ENCODE measurements at places on chromosomes 3 and 15. TPM values are rescaled to one million over a fixed set of nuclear protein-coding genes. Genes with fewer than 3 reads are reported as not detected.

TBL1XR1 gene
- 90.5 TPM for total RNA-seq

A4GNT gene
- total RNA-seq, result not detected

BFSP2 gene
- total RNA-seq, result not detected

SAMD7 gene
- total RNA-seq, result not detected

NPAP1 gene
- total RNA-seq, result not detected

SERINC4 gene
- total RNA-seq, result 0.12 TPM

SLC15A2 gene
- 1.4 TPM for total RNA-seq

CASR gene
- not detected for total RNA-seq

IL12A gene
- total RNA-seq, result 5.3 TPM

CMTM8 gene
- 4.9 TPM for total RNA-seq

MAGEF1 gene
- 13.1 TPM for total RNA-seq

SI gene
- not detected for total RNA-seq

TGM5 gene
- total RNA-seq, result not detected

FGF12 gene
- total RNA-seq, result 1.5 TPM

DNA sequence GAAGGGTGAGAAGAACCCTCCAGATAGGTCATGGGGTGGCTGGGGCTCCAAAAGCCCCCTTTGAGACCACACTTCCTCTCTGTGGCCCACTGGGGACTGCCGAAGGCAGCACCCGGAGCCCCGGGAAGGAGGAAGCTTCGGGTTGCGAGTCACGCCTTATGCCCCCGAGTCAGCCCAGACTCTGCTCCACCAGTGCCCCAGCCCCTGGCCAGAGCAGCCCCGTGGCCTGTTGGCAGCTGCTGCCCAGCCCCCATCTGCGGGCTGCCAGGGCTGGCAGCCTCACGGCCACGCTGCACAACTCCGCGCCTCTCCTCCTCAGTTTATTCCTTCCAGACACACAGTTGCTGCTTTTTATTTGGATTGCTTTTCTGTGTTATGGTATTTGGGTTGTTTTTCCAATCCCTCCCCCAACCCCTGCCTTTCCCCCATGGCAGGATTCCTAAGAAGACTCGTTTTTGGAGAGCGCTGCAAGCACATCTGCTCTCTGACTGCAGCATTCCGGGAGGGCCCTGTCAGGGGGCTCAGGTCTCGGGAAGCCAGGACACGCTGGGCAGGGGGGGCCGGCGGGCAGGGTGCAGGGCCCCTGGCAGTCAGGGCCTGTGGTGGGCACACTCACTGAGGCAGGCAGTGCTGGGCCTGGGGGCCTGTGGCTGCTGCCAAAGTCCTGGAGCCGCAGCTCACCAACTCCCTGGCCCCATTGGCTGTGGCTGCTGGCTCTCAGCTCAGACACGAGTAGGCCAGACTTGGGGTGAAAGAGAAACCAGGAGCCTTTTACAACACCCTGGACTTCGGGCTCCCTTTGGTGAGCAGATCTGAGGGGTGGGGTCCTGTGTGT, 20.2 kb downstream of the MAGEF1 start:
- DNase-seq, result no peak

GRCh38 chr3:45406772-45407171, 18.4 kb downstream of the LARS2 start:
- DNase-seq, result no peak

GRCh38 chr3:67610458-67610857, 44.0 kb downstream of the SUCLG2 start:
- no peak for DNase-seq

DNA sequence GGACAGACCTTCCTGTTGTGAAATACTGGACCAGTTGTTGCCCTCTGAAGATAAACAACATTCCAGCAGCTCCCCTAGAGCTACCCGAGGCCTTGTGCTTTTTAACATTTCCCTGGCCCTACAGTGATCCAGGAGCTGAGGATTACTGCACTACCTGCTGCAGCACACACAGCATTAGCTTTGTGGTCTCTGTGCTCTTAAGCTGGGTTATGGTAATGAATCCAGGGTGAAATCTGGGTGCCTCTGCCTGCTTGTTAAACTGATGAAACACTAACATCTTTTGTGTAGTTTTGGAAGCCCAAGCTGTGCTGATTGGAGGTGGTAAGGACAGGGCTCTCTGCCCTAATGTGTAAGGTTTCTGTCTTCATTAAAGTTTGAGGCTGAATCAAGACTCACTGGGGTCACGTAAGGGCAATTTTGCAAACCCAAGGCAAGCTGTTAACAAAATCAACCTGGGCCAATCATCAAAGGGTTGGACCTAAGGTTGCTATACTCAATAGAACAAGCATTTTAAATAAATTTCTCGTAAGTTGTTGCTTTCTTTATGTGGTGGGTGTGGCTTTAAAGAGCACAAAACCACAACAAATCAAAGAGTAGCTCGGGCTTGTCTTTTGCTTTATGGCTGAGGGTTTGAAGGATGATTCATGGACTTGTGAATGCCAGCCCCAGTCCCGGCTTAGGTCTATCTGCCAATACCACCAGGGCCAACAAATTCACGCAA, 183.9 kb downstream of the TPRG1 start:
- peak; percentile 17 for DNase-seq

DNA sequence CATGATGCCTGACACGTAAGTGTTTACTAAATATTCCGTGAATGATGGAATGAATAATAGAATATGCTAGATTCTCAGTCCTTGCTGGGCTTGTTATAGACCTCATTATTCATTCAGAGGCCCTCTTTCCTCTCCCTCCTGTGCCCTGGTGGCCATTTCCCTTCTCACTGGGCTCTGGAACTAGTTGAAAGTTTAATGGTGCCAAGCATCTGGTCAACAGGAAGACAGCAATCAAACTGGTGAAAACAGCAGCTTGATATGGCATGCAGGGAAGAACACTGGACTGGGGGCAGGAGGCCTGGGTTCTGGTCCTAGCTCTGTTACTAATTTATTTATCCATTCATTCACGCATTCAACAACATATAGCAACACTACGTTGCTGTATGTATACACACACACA, 3.7 kb upstream of the APOD start:
- no peak for DNase-seq

DNA sequence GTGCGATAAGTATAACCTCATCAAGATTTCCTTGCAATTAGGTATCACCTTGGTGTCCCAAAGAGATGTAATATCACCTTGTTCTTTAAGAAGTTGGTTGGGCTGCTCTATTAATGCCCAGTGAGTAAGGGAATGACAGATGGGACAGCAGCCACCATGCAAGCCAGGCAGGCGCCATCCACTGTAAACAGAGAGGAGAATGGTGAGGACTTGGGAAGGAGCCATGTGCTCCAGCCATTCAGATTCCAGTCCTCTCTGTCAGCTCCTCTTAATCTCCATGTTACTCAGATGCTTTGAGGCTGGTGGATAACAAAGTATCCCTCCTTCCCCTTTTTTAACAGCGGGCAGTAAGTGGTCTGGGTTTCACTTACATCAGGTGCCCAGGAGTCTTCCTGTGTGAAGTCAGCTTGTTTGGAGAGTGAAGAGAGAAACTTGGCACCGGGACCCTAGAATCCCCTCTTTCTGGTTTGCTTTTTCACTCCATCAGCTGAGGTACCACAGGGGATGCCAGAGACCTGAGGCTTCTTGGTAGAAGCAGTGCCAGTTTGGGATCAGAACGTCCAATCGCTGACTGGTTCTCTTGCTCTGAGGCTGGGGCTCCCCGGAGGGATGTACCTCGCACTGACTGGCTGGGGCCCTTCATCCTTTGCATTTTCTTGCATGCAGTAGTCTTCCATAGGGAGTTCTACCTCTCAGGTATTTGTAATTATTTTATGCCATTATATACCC, 29.5 kb downstream of the SLCO3A1 start:
- no peak for DNase-seq

GRCh38 chr3:123409443-123410148, 39.3 kb downstream of the ADCY5 start:
- no peak for DNase-seq

- DNase-seq, result no peak
Observed at GRCh38 chr15:58442122-58442521, 10.3 kb downstream of the LIPC start.

DNA sequence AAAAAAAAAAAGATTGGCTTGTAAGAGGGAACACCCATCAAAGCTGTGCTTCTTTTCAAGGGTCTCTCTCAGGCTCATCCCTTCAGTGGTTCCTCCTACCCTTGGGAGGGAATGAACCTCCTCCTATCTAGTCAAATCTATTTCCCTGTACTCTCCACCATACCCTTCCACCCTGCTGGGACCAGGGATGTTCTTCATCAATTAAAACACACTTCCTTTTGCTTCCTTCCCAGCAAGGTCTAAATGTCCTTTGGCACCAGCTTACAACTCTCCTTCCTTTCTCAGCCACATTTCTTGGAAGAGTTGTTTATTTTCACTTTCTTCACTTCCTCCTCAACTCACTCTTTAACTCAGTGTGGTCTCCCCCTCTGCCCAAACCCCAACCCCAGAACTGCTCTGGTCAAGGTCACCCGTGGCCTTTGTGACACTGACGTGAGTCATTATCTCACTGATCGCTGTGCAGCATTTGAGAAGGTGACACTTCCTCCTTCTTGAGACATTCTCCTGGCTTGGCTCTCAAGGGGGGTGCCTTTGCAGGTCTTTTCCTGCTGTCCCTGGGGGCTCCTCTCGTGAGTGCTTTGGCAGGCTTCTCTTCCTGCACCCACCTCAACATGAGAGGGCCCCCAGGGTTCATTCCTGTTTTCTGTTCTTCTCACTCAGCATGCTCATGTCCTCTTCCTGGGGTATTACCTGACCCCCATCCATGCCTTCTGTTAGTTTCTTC, 210.5 kb upstream of the TLE3 start:
- no peak for DNase-seq

GRCh38 chr3:144947895-144948294, 976.3 kb downstream of the DIPK2A start:
- no peak for DNase-seq

- no peak for DNase-seq
Observed at GRCh38 chr15:47754312-47754711, 37.0 kb downstream of the SEMA6D start.

DNA sequence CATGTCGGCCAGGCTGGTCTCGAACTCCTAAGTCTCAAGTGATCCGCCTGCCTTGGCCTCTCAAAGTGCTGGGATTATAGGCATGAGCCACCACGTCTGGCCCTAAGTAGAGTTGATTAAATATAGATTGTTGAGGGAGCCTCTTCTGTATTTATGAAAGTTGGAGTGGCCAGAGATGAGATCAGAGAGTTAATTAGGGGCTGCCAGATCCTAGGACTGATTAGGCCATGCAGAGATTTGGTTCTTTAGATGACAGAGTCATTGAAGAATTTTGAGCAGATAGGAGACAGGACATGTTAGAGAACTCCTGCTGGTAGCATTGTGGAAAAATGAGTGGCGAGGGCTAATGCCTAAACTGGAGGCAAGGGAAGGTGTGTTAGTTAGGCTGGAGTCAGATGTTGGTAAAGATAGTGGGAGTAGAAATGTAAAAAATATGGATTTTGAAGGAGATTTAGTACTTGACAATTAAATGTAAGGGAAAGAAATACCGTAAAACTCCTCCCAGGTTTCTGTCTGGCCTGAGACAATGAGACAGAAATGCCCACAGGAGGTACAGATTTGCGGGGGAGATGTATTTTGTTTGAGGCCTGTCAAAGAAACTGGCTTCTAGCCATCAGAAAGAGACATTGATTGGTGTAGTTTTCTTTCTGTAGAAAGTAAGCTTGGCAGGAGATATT, 23.4 kb downstream of the SACM1L start:
- DNase-seq, result no peak

- peak; percentile 8 for DNase-seq
Observed at GRCh38 chr3:194381460-194381875, 11.9 kb upstream of the LRRC15 start.

GRCh38 chr3:152196782-152197181, 71.9 kb upstream of the MBNL1 start:
- no peak for DNase-seq

- no peak for DNase-seq
Observed at GRCh38 chr3:133896002-133896761, 500 bp upstream of the RAB6B start.

DNA sequence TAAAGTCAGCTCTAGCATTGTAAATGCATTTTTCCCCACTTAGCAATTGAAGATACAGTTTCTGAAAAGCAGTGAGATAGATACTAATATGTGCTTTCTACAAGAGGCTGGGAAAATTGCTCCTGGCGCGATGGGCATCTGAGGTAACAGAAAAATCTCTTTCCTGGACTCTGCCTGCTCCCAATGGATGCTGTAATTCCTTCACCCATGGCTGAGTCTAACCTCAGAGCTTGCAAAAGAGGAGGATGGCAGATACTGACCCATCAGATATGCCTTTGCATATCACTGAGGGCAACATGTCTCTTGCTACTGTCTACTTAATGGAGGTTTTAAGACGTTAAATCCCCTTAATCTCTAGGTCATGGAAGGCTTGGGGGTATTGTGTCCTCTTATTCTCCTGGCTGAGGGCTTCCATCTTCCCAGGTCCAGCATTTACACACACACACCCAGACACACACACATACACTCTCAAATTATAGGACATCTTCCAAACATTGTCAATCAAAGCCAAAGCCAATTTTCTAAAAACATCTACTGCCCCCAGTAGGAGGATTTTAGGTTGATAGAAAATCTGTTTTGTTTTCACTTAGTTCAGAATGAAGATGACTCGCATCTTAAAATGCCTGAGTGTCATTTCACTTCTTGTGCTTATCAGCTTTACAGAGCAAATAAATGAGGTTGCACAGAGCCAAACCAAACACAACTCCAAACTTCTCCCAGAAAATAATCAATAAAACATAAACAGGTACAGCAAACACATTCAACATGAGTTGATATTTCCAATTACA, 2.4 kb downstream of the TRPM1 start:
- DNase-seq, result no peak

- DNase-seq, result no peak
Observed at GRCh38 chr15:38843051-38843501, 278.5 kb upstream of the RASGRP1 start.

GRCh38 chr15:26179906-26180305, 316.8 kb upstream of the ATP10A start:
- no peak for DNase-seq

DNA sequence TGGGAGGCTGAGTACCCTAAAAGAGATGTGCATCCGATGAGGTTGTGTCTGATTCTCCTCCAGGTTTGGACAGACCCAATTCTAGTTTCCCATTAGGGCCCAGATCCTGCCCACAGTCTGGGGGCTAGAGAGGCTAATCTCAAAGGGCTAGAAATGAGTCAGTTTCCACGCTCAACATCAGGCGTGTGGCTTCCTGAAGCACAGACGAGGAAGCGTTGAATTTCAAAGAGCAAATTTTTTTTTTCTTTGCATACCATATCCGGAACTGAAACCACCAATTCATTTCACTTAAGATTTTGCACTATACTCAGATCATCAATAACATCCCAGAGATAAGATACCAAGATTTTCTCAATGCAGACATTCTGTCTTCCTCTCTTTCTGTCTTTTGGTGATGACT, 173.8 kb upstream of the BCL6 start:
- DNase-seq, result no peak

- DNase-seq, result no peak
Observed at GRCh38 chr3:164687211-164687610, 391.1 kb downstream of the SI start.

GRCh38 chr3:101167376-101167775, 153.0 kb downstream of the IMPG2 start:
- DNase-seq, result no peak

Data from NCI-H460 (cell line).